ENCODE measurements at places on chromosomes 7 and 10.

GRCh38 chr10:95626500-95626899, 30.0 kb downstream of the ALDH18A1 start:
- no peak for DNase-seq

DNA sequence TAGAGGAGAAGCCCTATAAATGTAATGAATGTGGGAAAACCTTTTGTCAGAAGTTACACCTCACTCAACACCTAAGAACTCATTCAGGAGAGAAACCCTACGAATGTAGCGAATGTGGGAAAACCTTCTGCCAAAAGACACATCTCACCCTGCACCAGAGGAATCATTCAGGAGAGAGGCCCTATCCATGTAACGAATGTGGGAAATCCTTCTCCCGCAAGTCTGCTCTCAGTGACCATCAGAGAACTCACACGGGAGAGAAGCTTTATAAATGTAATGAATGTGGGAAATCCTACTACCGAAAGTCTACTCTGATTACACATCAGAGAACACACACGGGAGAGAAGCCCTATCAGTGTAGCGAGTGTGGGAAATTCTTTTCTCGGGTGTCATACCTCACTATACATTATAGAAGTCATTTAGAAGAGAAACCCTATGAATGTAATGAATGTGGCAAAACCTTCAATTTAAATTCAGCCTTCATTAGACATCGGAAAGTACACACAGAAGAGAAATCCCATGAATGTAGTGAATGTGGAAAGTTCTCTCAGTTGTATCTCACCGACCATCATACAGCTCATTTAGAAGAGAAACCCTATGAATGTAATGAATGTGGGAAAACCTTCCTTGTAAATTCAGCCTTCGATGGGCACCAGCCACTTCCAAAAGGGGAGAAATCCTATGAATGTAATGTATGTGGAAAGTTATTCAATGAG, 18.9 kb downstream of the RBAK start:
- DNase-seq, result no peak

DNA sequence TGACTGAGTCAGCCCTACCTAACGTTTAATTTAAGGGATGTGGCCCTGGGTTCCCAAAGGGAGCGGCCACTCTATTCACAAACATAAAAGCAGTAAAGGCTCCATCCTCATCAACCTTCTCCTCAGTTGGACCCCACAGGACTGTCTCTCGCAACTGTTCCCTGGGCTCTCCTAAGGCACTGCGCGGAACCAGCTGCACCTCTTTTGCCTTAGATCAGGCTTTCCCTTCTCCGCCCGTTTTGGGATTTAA, 689 bp upstream of the GTPBP4 start:
- DNase-seq, result no peak

- no peak for DNase-seq
Observed at GRCh38 chr10:105398202-105398601, 757.1 kb downstream of the SORCS3 start.

DNA sequence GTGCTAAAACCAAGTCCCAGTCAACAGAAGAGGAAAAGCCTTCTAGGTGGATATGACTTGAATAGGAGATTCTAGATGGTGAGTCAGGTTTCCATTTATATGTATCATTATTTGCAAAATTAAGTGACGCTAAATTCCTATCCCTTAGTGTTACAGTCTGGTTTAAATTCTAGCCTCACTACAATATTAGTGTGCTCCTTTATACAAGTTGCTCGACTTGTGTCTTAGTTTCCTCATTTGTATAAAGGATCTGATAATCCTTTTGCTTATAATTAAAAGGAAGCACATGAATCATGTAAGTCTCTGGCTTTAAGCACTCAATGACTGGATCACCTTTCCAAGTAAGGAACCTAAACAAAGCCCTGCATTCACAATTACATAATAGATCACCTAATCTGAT, 105.7 kb downstream of the SVOPL start:
- no peak for DNase-seq

DNA sequence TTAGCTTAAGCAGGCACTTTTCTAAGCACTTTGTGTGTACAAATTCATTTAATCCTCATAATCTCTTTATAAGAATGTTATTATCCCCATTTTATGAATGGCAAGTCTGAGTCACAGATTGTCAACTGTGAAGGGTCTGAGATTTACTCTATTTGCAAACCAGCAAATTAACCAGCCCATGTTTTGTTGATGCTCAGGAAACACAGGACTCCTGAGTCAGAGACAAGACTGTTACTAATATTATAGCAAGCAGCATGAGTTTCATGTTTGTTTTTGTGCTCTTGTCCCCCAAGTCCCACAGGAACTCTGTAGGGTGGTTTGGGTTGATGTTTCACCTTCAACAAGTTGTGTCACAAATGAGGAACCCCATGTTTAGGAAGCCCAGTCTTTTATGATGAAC, 182.0 kb upstream of the PPP1R3A start:
- DNase-seq, result no peak

- DNase-seq, result peak; percentile 83
Observed at GRCh38 chr7:1940402-1940786, 270.3 kb downstream of the ELFN1 start.

GRCh38 chr10:100347568-100348195, 649 bp downstream of the SCD start:
- DNase-seq, result no peak

- DNase-seq, result no peak
Observed at GRCh38 chr7:158401295-158401694, 186.3 kb downstream of the PTPRN2 start.

GRCh38 chr10:56593120-56593519, 232.1 kb upstream of the ZWINT start:
- no peak for DNase-seq

DNA sequence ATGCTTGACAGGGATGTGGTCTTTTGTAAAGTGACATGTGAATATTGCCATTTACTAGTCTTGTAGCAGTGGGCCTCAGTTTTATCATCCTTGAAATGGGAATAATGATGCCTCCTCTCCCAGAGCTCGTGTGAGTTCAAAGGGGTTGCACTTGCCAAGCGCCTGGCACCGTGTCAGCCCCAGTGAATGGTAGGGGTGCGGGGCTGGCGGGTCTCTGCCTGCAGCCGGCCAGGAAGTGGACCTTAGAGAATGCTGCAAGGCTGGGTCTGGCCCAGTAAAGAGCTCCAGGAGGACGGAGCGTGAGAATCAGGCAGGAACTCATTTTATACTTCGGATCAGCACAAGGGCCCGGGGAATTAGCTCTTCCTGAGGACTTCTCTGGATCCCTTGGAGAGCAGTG, 524.4 kb upstream of the FOXK1 start:
- DNase-seq, result no peak

DNA sequence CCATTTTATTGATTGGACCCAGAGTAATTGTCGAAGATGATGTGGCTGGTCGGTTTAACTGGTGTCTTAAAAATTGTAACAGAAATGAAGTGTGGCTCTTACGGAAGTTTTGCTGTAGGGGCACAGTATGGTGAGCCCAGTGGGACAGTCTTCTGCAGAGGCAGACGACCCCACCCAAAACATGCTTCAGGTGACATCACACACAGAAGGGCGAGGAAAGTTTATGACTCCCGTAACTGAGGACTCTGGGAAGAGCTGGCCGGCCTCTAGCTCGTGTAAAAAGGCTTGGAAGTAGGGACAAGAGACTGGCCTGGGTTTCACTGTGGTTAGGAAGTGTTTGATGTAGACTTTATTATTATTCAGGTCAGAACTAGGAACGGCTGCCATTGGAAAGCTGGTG, 73.3 kb downstream of the HTR5A start:
- DNase-seq, result no peak

DNA sequence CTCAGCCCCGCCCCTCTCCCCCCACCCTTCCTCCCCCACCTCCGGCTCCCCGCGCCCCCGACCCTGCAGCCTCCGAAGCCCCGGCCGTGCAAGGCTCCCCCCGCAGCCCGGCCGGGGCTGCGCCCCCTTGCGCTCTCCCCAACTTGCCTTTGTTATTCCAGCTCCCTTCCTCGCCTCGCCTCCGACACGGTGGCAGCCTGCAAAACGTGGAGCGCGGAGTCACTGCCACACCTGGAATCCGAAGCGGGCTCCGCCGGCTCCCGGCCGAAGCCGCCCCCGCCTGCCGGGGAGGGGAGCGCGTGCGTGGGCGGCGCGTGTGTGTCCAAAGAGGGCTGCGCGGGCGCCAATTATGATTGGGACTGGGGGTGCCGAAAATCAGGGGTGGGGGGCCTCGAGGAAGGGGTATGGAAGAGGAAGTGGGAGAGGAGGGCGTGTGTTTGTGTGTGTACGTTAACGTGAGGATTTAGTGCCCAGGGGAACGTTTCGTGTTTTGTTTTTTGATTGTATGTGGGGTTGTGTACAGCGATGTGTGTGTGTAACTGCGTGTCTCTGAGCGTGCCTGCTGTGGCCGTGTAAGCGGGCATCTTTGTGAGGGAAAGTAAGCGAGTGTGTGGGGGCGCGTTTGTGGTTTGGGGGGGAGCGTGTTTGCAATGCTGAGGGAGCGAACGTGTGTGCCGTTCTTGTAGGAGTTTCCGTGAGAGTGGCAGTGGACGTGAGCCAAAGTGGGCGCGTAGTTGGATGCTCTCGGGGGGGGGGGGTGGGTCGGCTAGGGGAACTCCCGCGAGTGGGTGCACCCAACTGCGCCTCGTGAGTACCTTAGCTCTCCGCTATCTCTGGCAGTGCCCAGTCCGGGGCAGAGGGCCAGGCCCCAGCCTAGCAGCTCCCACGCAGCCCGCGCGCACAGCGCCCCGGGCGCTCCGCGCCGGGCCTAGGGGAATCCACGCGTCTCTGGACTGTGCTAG, 1.2 kb upstream of the ZMIZ1 start:
- DNase-seq, result peak; percentile 74

- DNase-seq, result no peak
Observed at GRCh38 chr7:30255064-30255769, 29.2 kb upstream of the ZNRF2 start.

- no peak for DNase-seq
Observed at GRCh38 chr7:105157278-105157677, 143.3 kb downstream of the KMT2E start.

Measured in T-helper 17 cell (primary cell).